ENCODE measurements at places on chromosomes 7 and 10. TPM values are rescaled to one million over a fixed set of nuclear protein-coding genes. Genes with fewer than 3 reads are reported as not detected.

Gene CBX3
- 293 TPM for total RNA-seq

Gene FGFBP3
- total RNA-seq = 3.6 TPM

Gene PHKG1
- total RNA-seq = 1.2 TPM

Gene FKBP14
- 4.6 TPM for total RNA-seq

Gene CFAP70
- total RNA-seq = 0.86 TPM

Gene ADIRF
- total RNA-seq = not detected

Gene ADAM12
- 0.31 TPM for total RNA-seq

Gene COL1A2
- total RNA-seq = 0.18 TPM

Gene OR9A2
- not detected for total RNA-seq

Gene SGMS1
- total RNA-seq = 13.5 TPM

Gene SLC39A12
- not detected for total RNA-seq

Gene GPR158
- not detected for total RNA-seq

Gene DENND2A
- not detected for total RNA-seq

DNA sequence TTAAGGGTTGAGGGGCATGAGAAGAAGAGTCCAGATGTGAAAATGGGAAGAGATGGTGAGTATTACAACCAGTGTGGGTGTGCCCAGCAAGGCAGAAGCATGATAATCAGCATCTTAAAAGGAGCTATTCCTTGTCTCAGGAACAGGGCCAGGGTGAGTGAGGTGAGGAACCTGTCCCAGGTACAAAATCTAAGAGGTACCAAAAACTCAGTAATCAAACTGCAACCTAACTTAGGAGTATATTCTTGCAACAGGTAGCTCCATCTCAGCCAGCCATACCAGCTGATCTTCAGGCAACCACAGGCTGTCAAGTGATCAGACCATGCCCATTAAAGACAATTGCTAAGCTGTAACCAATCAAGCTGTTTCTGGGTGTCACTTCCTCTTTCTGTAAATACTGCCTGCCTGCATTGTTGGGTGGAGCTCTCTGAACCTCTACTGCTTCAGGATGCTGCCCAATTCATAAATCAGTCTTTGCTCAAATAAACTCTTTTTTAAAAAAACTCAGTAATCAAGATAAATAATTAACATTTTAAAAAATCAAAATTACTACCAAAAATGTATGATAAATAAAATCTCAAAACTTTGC lies 7.4 kb downstream of the KEL start:
- H3K36me3 ChIP-seq = no peaks in the 10 kb centered on the region
- peak overlapping the region; percentile 9 for H3K27ac ChIP-seq
- no peaks in the 10 kb centered on the region for H3K4me1 ChIP-seq

- H3K27me3 ChIP-seq = no peaks in the 10 kb centered on the region
- H3K36me3 ChIP-seq = no peaks in the 10 kb centered on the region
- peak; percentile 62 for DNase-seq
- H3K27ac ChIP-seq = peak overlapping the region; percentile 17
These were observed 9.0 kb upstream of the TACR2 start for GRCh38 chr10:69425511-69426298.

DNA sequence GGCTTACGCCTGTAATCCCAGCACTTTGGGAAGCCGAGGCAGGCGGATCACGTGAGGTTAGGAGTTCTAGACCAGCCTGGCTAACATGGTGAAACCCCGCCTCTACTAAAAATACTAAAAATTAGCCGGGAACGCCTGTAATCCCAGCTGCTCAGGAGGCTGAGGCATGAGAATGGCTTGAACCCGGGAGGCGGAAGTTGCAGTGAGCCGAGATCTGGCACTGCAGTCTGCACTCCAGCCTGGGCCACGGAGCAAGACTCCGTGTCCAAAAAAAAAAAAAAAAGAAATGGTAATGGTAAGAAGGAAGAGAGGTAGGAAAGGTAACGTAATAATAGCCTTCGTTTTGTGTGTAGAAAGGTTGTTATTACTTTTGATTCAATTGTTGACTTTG lies 1.2 kb downstream of the HSPA14 start:
- peak overlapping the region; percentile 93 for H3K4me3 ChIP-seq
- H3K4me1 ChIP-seq = peaks cover 22% of the 10 kb centered on the region
- peak overlapping the region; percentile 98 for H3K27ac ChIP-seq
- DNase-seq = no peak
- H3K27me3 ChIP-seq = no peaks in the 10 kb centered on the region

DNA sequence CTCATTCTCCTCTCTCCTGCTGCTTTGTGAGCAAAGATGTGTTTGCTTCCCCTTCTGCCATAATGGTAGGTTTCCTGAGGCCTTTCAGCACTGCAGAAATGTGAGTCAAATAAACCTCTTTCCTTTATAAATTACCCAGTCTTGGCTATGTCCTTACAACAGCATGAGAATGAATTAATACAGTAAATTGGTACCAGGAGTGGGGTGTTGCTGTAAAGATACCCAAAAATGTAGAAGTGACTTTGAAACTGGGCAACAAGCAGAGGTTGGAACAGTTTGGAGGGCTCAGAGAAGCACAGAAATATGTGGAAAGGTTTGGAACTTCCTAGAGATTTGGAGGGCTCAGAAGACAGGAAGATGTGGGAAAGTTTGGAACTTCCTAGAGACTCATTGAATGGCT lies 388.7 kb upstream of the GHITM start:
- no peak overlapping the region for H3K27ac ChIP-seq
- H3K36me3 ChIP-seq = no peaks in the 10 kb centered on the region
- H3K4me1 ChIP-seq = no peaks in the 10 kb centered on the region
- H3K27me3 ChIP-seq = no peaks in the 10 kb centered on the region

GRCh38 chr7:110944966-110945644 lies 145.8 kb upstream of the LRRN3 start:
- H3K4me3 ChIP-seq = no peak overlapping the region
- no peaks in the 10 kb centered on the region for H3K4me1 ChIP-seq
- no peaks in the 10 kb centered on the region for H3K36me3 ChIP-seq
- H3K27ac ChIP-seq = no peak overlapping the region

- no peak overlapping the region for H3K4me3 ChIP-seq
- no peak for DNase-seq
These were observed 292.7 kb downstream of the EXOC4 start for GRCh38 chr7:133545618-133546017.

DNA sequence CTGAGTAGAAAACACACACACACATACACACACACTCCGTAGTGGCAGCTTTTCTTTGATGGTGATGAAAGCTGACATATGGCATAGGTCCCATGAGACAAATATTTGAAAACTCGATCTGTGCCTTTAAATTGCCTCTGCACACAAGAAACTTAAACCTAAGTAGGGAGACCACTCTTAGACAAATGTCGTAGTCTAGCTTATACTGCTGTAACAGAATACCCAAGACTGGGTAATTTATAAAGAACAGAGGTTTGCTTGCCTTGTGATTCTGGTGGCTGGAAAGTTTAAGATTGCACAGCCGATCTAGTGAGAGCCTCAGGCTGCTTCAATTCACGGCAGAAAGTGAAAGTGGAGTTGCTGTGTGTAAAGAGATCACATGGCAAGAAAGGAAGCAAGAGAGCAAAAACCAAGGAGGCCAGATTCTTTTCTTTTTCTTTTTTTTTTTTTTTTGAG lies 489.4 kb upstream of the SORCS1 start:
- H3K36me3 ChIP-seq = no peaks in the 10 kb centered on the region
- H3K27ac ChIP-seq = no peak overlapping the region
- no peak overlapping the region for H3K4me3 ChIP-seq
- no peaks in the 10 kb centered on the region for H3K27me3 ChIP-seq
- H3K4me1 ChIP-seq = no peaks in the 10 kb centered on the region

DNA sequence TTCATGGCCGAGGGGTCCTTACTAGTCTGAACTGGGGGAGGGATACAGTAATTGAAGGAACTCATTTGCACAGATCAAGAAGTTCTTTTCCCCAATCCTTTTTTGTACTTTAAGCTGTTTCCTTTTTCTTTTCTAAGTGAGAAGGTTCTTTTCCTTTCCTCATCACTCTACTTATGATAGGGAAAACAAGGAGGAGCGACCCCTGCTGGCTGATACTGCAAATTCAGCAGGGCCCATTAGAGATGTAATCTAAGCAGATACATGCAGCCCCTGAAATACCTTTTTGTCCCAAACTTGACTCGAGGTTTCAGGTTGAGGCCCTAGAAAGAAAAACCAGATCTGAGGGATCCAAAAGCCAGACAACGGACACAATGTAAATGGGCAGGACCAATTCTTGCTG lies 305.5 kb downstream of the DNAJB9 start:
- no peak overlapping the region for H3K4me3 ChIP-seq
- H3K36me3 ChIP-seq = no peaks in the 10 kb centered on the region
- H3K27ac ChIP-seq = no peak overlapping the region
- H3K4me1 ChIP-seq = no peaks in the 10 kb centered on the region
- no peak for DNase-seq
- H3K27me3 ChIP-seq = no peaks in the 10 kb centered on the region

- DNase-seq = no peak
- H3K36me3 ChIP-seq = no peaks in the 10 kb centered on the region
- no peaks in the 10 kb centered on the region for H3K4me1 ChIP-seq
- H3K27me3 ChIP-seq = no peaks in the 10 kb centered on the region
- no peak overlapping the region for H3K27ac ChIP-seq
These were observed 99.6 kb upstream of the PCDH15 start for GRCh38 chr10:54900584-54900983.

DNA sequence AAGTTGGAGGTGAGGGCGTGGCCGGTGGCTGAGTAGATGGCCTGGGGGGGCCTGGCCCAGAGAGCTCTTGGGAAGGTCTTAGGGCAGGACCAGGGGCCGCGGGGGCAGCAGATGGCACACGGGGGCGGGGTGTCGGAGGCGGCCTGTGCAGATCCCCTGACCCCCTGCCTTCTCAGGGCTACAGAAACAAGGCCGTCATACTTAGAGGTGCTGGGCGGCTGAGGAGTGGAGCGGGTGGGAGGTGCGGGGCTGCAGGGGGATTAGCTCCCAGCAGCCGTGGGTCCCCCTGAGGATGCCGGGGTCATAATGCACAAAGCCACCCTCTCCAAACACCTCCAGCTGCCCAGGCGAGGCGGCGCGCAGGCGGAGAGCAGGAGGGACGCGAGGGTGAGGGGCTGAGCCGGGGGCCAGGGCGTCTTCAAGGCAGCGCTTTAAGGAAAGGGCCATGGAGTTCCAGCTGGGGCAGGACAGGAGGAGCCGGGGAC lies 40.4 kb upstream of the ZNF32 start:
- H3K36me3 ChIP-seq = no peaks in the 10 kb centered on the region
- no peak for DNase-seq
- no peak overlapping the region for H3K27ac ChIP-seq
- no peaks in the 10 kb centered on the region for H3K4me1 ChIP-seq

- no peak overlapping the region for H3K4me3 ChIP-seq
- H3K27ac ChIP-seq = no peak overlapping the region
- no peaks in the 10 kb centered on the region for H3K27me3 ChIP-seq
- H3K4me1 ChIP-seq = no peaks in the 10 kb centered on the region
- no peaks in the 10 kb centered on the region for H3K36me3 ChIP-seq
These were observed 45.1 kb upstream of the SGCE start for GRCh38 chr7:94700926-94701554.

GRCh38 chr10:103812004-103812403 lies 43.4 kb downstream of the SH3PXD2A start:
- no peaks in the 10 kb centered on the region for H3K4me1 ChIP-seq
- H3K4me3 ChIP-seq = no peak overlapping the region
- H3K27ac ChIP-seq = no peak overlapping the region
- no peak for DNase-seq

DNA sequence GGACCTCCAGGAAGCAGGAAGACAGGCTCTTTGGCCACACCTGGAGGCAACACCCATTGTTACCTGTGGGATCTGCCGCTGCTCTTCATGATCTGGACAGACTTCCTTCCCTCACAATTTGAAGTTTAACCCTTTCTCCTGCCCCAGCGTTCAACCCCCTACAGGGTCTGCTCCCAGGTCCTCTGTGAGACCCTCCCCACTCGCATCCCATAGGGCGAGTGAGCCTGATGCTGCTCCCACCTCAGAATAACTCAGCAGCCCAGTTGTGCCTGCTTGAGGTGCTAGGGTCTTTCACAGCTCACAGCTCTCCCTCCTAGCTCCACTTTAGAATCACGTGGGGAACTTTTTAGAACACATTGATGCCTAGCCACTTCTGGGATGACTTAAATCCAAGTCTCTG lies 61.8 kb upstream of the C10orf90 start:
- H3K36me3 ChIP-seq = no peaks in the 10 kb centered on the region
- no peak overlapping the region for H3K4me3 ChIP-seq
- H3K4me1 ChIP-seq = no peaks in the 10 kb centered on the region
- no peak for DNase-seq

GRCh38 chr10:100046021-100046486 lies 35.6 kb downstream of the CPN1 start:
- peak; percentile 52 for DNase-seq
- no peaks in the 10 kb centered on the region for H3K36me3 ChIP-seq
- no peaks in the 10 kb centered on the region for H3K27me3 ChIP-seq
- H3K27ac ChIP-seq = no peak overlapping the region

- no peak overlapping the region for H3K4me3 ChIP-seq
- H3K4me1 ChIP-seq = no peaks in the 10 kb centered on the region
- H3K27me3 ChIP-seq = no peaks in the 10 kb centered on the region
- H3K36me3 ChIP-seq = no peaks in the 10 kb centered on the region
- DNase-seq = no peak
These were observed 3.5 kb downstream of the MGAM start for GRCh38 chr7:141999058-141999623.

DNA sequence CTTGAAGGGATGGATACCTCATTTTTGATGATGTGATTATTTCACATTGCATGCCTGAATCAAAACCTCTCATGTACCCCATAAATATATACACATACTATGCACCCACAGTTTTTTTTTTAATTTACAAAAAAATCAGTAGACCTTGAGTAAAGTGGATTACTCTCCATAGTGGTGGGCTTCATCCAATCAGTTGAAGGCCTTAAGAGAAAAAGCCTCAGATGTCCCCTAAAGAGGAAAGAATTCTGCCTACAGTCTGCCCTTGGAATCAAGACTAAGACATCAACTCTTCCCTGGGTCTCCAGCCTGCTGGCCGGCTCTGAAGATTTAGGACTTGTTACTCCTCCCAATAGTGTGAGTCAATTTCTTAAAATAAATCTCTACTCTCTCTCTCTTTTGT lies 1.1 kb downstream of the AZGP1 start:
- H3K4me1 ChIP-seq = no peaks in the 10 kb centered on the region
- H3K27me3 ChIP-seq = no peaks in the 10 kb centered on the region
- H3K4me3 ChIP-seq = no peak overlapping the region

- H3K27ac ChIP-seq = no peak overlapping the region
- no peak for DNase-seq
- H3K4me1 ChIP-seq = no peaks in the 10 kb centered on the region
- H3K27me3 ChIP-seq = no peaks in the 10 kb centered on the region
- H3K36me3 ChIP-seq = no peaks in the 10 kb centered on the region
- H3K4me3 ChIP-seq = no peak overlapping the region
These were observed 619.4 kb downstream of the CNTNAP2 start for GRCh38 chr7:146735992-146736391.
